Bronchial epithelial cell (primary cell): ENCODE measurements at places on chromosomes 16 and 17. TPM values are rescaled to one million over a fixed set of nuclear protein-coding genes. Genes with fewer than 3 reads are reported as not detected.

The EVPLL gene
- 10.3 and 14.6 TPM in 2 replicates for total RNA-seq

The ITGAL gene
- not detected in 2 replicates for total RNA-seq

The ITGB4 gene
- total RNA-seq = 297 and 565 TPM in 2 replicates

The ABCC11 gene
- 0.13 and 0.26 TPM in 2 replicates for total RNA-seq

The MT1A gene
- not detected in 2 replicates for total RNA-seq
